ENCODE measurements at places on chromosomes 13 and 19.
A peak's percentile ranks its signal among the peaks of the same experiment; 100 is the strongest.

DNA sequence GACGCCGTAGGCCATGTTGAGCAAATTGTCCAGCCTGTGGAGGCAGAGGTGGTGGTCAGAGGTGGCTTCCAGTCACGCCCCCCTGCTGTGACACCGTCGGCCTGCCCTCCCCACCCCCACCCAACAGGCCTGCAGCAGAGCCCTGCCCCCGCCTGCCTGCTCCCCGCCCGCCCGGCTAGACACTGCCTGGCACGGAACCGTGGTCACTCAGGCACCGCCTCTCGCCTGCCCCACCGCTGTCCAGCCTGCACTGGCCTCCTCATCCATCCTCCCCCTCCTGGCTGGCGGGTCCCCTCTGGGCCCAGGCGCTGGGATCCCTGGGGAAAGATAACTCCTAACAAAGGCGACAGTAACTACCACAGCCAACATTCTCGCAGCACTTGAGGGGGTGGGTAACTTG lies 21.7 kb downstream of the PRKCSH start:
- no peak for DNase-seq

DNA sequence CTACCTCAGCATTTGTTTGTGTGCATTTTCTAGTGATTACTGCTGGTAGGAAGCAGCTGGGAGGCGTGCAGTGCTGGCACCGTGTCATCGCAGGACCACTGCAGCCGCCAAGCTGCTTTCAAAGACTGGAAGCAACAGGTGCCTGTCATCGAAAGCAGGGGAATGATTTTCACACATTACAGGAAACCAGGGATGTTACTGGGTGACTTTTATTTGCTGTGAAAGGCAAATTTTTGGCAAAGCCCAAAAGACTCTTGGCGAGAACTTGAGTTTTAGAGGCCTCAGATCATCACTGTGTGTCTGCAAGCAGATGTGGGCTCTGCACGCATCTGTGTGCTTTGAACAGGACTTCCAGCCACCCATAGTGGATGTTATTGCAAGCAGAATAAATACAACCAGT lies 176.4 kb downstream of the FLT1 start:
- no peak for DNase-seq

GRCh38 chr13:50509771-50510441 lies 333.6 kb downstream of the DLEU7 start:
- DNase-seq, result no peak

- no peak for DNase-seq
Measured at GRCh38 chr13:109093998-109094397, 464.6 kb downstream of the MYO16 start.

- peak; percentile 57 for DNase-seq
Measured at GRCh38 chr19:1357531-1358109, 26.1 kb upstream of the NDUFS7 start.

DNA sequence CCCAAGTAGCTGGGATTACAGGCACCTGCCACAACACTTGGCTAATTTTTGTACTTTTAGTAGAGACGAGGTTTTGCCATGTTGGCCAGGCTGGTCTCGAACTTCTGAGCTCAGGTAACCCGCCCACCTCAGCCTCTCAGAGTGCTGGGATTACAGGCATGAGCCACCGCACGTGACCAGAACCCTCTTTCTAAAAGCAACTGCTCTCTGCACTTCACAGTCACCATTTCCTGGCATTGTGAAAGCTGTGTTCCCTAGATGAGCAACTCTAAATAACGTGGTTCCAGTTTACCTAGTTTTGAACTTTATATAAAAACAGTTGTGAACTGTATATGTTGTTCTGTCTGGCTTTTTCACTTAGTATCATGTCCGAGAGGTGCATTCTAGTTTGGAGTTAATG lies 152.9 kb downstream of the SIPA1L3 start:
- no peak for DNase-seq

All from eye (tissue), 1 donor.